ENCODE measurements at places on chromosomes 11 and 22.
A peak's percentile ranks its signal among the peaks of the same experiment; 100 is the strongest.

DNA sequence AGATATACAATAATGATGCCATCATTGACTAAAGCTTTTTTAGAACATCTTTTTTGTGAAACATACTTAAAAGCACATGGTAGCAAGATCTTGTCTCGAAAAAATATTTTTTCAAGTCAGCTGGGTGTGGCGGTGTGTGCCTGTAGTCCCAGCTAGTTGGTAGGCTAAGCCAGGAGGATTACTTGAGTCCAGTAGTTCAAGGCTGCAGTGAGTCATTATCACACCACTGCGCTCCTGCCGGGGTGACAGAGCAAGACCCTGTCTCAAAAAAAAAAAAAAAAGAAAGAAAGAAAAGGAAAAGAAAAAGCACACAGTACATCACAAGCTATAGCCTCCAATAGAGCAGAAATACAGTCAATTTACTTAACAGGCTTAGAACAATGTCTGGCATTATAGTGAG lies 37.0 kb downstream of the ENTHD1 start:
- no peak for DNase-seq

GRCh38 chr22:36671404-36671803 lies 32.1 kb downstream of the CACNG2 start:
- no peak for DNase-seq

- DNase-seq, result no peak
Measured at GRCh38 chr22:38383417-38383816, 66.2 kb upstream of the CSNK1E start.

DNA sequence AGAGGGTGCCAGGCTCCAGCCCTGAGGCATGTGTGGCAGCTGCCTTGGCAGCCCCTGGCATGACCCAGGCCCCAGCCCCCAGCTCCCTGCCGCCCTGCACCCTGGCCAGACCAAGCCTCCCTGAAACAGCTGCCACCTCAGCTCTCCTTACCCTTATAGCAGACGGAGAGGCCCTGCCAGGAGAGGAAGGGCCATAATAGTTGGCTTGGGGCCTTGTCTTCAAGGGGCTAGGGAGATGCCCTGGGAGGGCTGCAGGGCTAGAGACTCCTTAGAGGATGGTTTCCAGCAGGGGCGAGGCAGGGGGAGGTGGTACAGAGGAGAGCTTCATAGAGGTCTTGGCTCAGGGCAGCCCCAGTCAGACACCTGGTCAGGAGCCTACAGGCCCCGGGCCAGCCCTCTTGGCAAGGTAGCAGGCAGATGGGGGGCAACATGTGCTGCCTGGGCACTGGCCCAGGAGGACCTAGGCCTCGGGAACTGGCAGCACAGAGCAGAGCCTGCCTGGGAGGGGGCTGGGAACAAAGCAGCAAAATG lies 13.0 kb downstream of the SMTN start:
- no peak for DNase-seq

DNA sequence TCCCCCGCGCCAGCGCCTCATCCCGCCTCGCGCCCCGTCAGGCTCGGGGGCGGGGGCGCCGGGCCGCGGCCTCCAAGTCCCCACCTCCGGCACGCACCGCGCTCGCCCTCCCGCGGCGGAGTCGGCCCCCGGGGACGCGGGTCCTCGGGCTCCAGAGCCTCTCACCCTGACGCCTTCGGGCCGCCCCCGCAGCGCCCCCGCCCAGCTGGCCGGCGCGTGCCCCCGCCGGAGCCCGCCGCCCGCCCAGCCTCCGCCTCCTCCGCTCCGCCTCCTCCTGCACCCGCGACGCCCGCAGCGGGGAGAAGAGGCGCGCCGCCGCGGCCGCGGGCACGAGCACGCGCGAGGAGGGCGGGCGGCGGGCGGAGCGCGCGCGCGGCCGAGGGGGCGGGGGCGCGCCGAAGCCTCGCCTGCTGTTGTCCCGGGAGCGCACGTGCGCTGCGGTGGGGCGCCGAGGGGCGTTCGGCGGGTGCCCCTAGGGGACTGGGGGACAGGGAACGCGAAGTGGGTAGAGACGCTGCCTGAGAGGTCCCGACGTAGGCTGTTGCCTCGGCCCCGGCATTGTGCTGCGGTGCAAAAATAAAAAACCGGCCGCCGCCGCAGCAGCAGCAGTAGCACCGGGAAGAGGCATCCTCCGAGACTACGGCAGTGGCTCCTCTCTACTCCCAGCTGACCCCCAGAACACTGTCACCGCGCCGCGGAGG lies 87.4 kb upstream of the ARHGAP32 start:
- peak; percentile 65 for DNase-seq

- no peak for DNase-seq
Measured at GRCh38 chr11:77308838-77309237, 7.4 kb upstream of the GDPD4 start.

- DNase-seq, result no peak
Measured at GRCh38 chr11:86874304-86875056, 74.1 kb downstream of the PRSS23 start.

DNA sequence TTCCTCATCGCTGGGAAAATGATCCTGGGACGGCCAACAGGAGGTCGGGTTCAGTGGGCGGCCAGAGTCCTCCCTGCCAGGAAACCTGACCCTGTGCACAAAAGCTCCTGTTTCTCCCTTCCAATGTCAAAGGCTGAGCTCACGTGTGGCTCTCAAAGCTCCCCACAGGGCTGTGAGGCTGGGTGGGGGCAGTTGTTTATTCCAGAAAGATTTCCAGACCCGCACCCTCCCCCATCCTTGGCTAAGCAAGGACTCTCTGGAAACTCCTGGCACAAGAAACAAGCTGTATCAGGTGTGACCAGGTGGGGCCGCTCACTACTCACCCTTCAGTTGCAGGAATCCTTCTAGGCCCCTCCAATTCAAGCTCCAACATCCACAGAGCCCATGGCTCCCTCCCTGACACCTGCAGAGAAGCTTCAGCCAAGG lies 131.9 kb downstream of the SHANK2 start:
- no peak for DNase-seq

GRCh38 chr11:133842730-133843129 lies 2.6 kb downstream of the SPATA19 start:
- no peak for DNase-seq
